ENCODE measurements at places on chromosomes 3 and 15. TPM values are rescaled to one million over a fixed set of nuclear protein-coding genes. Genes with fewer than 3 reads are reported as not detected.

DNA sequence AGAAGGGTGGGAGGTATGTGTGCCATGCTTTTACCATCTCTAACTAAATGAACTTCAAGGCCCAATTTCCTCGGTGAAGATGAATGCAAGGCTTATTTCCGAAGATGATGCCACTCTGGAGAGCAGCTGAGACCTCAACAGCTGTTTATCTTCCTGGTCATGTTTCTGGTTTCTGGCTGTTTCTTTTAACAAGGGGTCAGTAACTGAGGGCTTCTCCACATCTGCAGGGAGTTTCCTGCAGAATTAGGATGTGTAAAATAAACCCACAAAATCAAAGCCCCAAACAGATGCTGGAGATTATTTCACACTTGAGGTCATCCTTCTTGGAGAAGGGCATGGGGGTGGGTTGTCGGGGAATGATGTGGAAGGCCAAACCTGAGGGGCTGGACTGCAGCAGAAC is 220.3 kb downstream of the THSD4 start:
- no peaks in the 10 kb centered on the region for H3K4me1 ChIP-seq
- H3K27ac ChIP-seq, result no peak overlapping the region
- no peaks in the 10 kb centered on the region for H3K36me3 ChIP-seq
- no peak overlapping the region for H3K4me3 ChIP-seq
- DNase-seq, result no peak

DNA sequence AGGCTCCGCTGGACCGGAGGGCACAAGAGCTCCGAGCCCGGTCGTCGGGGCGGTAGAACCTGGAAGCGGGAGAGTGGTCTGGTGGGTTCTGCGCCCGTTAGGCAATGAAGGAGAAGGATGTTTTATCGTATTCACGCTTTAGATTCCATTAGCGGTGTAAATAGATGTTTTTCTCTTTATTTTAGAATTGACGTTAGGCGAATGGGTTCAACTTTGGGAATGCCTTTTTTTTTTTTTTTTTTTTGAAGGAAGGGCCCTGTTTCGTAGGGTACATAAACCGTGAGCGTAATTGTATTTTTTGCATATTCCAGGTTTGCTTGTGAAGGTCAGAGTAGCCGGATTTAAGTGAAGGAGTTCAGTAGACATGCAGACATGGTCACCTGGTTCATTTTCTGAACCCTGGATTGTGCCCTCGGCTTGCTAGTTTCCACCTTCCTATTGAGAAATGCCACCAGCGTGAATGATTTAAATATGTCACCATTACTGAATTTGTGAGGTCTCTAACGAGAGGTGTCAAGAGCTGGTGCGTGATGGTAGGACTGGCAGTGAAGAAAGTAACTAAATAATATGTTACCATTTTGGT is 808 bp downstream of the RBM6 start:
- peak overlapping the region; percentile 78 for H3K27ac ChIP-seq
- peak overlapping the region; percentile 73 for H3K4me3 ChIP-seq
- H3K4me1 ChIP-seq, result peaks cover 12% of the 10 kb centered on the region
- no peaks in the 10 kb centered on the region for H3K27me3 ChIP-seq

TGM5 gene
- not detected for total RNA-seq

- no peak overlapping the region for H3K27ac ChIP-seq
- no peak overlapping the region for H3K4me3 ChIP-seq
- H3K36me3 ChIP-seq, result no peaks in the 10 kb centered on the region
- no peak for DNase-seq
Measured at GRCh38 chr3:10982782-10983181, 9.8 kb upstream of the SLC6A1 start.

- no peak for DNase-seq
- H3K27me3 ChIP-seq, result no peaks in the 10 kb centered on the region
- no peak overlapping the region for H3K4me3 ChIP-seq
- H3K36me3 ChIP-seq, result no peaks in the 10 kb centered on the region
- H3K27ac ChIP-seq, result no peak overlapping the region
- H3K4me1 ChIP-seq, result peaks cover 7% of the 10 kb centered on the region
Measured at GRCh38 chr3:43584043-43584826, 37.6 kb downstream of the ANO10 start.
